ENCODE measurements at places on chromosomes 7 and 10.

GRCh38 chr10:61986788-61987492 is 85.4 kb downstream of the ARID5B start:
- DNase-seq, result no peak

- peak; percentile 91 for DNase-seq
These were observed 36.7 kb upstream of the HDAC9 start for GRCh38 chr7:18458830-18459229.

DNA sequence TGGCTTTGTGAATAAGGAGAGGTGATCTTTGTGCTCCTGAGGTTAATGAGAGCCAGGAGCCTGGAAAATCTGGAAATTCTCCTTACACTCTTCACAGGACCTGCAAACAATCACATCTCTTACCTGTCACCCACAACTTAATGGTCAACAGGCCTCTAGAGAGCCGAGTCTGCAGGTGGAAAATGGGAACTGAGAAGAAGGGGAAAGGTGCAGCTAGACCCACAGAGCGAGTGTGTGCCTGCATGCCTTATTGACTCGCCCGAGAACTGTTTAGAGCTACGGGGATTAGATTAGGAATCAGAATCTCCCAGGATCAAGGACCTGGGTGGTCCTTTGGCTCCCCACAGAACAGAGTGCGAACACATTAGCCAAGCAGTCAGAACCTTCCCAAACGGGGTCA is 329.6 kb downstream of the PTEN start:
- no peak for DNase-seq

GRCh38 chr7:42174391-42174912 is 62.6 kb downstream of the GLI3 start:
- DNase-seq, result no peak

GRCh38 chr7:145378197-145378596 is 542.3 kb upstream of the TPK1 start:
- no peak for DNase-seq

GRCh38 chr10:47451998-47452494 is 31.9 kb downstream of the ANXA8 start:
- no peak for DNase-seq

DNA sequence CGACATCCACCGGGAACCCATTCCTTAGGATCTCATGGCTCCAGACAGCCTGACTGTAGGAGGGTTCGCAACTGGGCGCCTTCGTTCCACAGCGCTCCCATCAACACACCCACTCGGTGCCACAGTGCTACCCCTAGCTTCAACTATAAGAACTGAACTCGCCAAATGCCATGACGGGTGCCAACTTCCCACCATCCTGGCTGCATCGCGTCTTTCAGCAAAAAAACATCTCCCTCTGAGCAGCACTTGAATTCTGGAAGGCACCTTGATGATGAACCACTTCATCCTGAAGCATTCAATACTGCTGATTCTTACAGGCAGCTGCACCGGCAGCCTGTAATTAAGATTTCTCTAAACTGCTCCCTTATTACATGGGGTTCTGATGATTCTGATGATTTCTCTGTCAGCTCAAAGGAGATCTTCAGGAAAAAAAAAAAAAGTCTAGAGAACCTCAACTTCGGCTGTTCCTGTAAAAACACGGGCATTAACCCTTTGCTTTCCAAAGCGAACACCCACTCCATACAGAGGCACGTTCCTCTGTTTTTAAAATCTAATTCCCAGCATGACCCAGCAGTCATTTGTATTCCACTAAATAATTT is 1.3 kb downstream of the CYTH3 start:
- no peak for DNase-seq

- DNase-seq, result peak; percentile 95
These were observed 180.3 kb upstream of the GRB10 start for GRCh38 chr7:50962962-50963374.

Data from RCC 7860 (cell line).